ENCODE measurements at places on chromosomes 12 and 14.

GRCh38 chr12:64019101-64019500 lies 174.6 kb downstream of the SRGAP1 start:
- DNase-seq = no peak

DNA sequence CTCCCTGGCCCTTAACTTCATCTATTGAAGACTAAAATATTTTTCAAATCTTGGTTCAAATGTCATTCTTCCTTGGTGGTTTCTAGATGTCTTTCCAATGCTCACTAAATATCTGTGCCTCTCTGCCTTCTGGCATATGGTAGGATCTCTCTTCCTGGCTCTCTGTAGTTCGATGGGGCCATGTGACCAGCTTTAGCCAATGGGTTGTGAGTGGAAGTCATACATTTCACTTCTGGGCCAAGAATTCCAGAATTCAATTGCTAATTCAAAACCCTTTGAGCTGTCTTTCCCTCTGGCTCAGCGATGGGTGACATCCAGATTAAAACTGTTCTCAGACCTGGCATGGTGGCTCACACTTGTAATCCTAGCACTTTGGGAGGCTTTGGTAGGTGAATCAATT lies 25.8 kb upstream of the CTDSP2 start:
- DNase-seq = no peak

- DNase-seq = peak; percentile 60
Measured at GRCh38 chr14:100406505-100407131, 83.5 kb downstream of the SLC25A47 start.

DNA sequence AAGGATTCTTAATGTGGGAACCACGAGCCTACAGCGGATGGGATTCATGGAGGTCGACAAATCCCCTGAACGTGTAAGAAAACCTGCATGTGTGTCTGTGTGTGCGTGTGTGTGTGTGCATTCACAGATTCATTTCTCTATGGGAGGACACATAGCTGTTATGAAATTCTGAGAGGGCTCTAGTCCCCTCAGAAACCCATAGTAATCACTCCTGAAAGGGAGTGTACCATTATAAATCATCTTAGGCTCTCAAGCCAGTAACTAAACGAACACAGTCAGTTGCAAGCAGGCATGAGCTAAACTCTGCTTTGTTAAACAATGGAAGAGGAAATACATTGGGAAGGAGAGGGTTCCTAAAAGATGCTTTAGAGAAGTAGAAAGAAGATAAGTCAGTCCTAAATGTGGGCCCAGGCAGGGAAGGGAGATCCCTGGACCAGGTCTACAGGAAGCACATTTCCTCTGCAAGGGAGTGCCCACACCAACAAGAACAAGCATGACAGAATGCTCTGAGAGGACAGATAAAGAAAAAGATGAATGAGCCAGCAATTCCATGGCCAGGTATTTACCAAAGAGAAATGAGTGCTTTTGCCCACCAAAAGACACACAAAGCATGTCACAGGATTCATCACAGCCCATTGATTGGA lies 91.3 kb downstream of the ITPR2 start:
- no peak for DNase-seq

- no peak for DNase-seq
Measured at GRCh38 chr12:16785524-16785923, 179.6 kb upstream of the LMO3 start.

DNA sequence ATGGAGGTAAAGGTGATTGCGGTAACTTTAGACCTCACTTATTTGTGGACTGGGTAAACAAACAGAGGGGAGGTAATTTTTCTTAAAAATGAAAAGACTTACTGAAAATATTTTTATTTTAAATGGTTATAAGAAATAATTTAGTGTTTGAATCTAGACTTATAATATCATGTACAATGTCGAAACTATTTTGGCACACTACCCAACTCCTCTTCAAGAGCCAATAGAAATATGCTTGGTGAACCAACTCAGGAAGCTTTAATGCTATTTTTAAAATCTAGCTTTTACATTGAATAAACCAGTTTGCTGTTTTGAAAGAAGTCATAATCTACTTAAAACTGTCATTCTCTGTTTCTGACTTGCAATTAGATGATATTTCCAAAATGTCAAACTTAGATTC lies 175.8 kb upstream of the NPAS3 start:
- DNase-seq = no peak

DNA sequence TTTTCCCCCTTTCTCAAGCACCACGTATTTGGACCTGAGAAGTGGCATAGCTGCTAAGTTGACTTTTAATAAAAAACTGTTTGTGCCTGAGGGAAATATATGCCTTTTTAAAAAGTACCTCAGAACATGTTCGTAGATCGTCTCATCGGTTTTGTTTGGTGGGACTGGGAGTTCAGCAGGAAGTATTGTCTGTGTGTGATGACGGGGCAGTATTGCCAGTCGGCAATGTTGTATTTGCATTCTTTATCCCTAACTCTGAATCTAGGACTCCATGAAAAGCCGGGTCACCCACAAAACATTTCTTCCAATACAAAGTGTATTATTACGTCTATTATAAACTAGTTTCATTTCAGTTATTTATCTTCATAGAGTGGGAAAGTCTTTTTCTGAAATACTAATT lies 19.7 kb upstream of the FGD4 start:
- no peak for DNase-seq

- DNase-seq = no peak
Measured at GRCh38 chr12:107992029-107992428, 137.1 kb upstream of the WSCD2 start.

DNA sequence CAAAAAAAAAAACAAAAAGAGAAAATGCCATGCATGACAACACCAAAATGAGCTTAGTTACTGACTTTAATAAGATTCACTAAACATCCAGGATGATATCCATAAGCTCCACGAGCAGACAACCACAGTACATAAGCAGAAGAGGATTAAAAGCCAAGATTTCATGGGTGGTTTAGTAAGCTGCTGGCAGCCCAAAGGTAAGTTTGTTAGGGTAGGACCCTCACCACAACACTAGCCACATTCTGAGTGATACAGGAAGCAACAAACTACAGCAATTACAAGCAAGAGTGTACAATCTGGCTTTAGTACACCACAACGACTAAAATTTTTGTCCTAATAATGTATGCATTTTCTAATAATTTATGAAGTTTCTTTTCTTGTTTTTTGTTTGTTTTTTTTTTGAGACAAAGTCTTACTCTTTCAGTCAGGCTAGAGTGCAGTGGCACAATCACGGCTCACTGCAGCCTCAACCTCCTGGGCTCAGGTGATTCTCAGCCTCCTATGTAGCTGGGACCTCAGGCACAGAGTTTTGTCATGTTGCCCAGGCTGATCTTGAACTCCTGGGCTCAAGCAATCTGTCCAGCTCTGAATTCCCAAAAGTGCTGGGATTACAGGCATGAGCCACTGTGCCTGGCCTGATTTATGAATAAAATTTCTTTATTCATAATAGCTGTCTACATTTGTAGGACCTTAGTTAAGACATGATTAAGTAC lies 221.4 kb downstream of the MED13L start:
- no peak for DNase-seq

- no peak for DNase-seq
Measured at GRCh38 chr14:98008381-98009113, 1211.4 kb downstream of the VRK1 start.
